Fibroblast of skin of left quadriceps (primary cell): ENCODE measurements at places on chromosomes 12 and 14.

DNA sequence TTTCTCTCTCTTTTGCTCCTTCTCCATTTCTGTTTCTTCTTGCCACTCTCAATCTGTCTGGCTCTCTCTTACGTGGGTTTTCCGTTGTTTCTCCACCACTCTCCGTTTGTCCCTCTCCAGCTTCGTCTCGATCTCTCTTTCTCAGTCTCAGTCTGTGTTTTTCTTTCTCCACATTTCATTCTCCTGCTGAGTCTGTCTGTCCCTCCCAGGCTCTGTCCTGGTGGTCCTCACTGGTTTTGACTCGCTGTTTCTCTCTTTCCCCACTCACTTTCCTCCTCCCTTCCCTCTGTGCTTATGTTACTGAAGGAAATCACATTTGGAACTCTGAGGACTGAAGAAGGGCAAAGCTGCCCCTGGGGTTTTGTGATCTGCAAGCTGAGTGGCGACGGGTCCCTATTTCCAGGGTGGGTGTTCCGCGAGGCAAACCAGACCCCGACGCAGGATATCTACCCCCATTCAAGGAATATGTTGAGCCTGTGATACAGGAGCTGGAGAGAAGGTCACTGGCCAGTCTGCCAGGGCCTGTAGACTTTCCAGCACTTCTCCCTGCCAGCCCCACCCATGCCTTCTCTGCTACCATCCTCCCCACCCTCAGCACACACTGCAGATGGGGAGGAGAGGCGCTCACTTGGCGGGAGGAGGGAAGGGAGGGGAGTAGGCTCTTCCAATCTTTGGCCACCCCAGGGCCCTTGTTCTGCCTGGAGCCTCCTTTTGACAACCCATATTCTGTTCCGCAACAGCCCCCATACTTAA is 102.7 kb upstream of the MAP1LC3B2 start:
- no peak for DNase-seq

DNA sequence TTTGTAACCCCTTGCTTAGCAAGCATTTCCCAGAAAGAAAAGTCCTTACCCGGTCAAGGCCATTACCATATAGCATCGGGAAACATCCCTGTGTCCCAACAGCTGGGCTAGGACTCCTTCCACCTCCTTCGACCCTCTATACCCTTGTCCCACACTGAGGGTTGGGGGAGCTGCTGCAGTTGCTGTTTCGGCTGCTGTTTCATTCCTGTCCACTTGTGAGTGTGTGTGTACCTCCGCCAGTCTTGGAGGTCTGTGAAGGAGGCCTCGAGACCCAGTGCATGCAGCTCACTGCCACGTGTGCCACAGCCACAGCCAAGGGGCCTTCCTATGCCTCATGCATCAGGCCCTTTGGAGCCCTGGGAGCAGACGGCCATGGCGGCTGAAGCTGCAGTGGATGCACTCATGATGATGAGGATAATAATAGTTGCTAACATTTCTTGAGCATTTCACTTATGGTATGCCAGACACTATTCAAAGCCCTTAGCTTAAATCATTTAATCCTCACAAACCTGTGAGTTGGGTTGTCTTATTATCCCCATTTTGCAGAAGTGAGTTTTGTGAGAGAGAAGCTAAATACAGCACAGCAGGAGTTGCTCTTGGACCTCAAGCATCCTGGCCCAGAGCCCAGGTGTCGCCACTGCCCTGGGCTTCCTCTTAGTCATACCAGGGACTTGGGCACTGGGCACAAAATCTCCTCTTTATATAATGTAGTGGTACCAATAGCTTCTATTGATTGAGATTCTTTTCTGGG is 156.5 kb downstream of the PRKCH start:
- DNase-seq, result no peak

- DNase-seq, result no peak
Observed at GRCh38 chr12:109637348-109637747, 63.8 kb downstream of the MVK start.

DNA sequence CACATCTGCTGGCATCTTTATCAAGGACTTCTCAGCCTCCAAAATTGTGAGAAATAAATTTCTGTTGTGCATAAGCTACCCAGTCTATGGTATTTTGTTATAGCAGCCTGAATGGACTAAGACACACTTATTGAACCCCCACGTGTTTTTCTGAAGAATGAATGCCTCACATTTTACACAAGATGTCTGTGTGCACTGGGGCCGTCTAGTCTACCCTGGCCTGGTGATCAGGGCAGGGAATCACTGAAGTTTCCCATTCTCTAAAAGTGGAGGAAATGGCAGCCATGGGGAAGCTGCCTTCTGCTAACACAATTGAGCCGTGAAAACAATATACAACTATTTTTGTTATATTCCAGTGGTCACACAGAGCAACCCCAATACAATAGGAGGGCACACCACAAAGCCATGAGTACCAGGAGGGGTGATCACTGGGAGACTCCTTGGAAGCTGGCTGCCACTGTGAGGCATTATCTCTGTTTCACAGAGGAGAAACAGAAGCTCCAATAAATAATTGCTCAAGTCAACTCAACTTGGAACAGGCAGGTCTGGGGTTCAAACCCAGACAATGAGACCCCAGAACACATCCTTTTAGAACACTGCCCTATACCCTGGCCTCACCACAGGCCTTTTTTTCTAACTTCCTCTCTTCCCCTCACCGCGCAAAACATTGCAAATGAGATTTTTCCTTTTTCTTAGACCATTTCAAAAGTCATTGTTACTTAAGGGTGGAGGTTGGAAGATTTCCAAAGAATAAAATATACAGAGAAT is 18.3 kb upstream of the LTA4H start:
- DNase-seq, result no peak

DNA sequence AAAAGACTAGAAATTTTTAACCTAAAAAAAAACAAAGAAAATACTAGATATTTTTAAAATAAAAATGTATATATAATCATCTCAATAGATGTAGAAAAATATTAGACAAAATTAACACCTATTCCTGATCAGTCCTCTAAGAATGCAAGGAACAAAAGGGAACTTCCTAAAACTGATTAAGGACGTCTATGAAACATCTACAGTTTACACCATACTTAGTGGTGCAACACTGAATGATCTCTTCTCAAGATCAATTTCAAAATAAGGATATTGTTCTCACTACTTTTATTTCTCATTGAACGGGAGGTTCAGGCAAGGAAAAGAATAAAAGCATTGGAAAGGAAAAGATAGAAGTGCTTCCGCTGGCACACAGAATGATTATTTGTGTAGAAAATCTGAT is 16.0 kb downstream of the OLR1 start:
- DNase-seq, result no peak

DNA sequence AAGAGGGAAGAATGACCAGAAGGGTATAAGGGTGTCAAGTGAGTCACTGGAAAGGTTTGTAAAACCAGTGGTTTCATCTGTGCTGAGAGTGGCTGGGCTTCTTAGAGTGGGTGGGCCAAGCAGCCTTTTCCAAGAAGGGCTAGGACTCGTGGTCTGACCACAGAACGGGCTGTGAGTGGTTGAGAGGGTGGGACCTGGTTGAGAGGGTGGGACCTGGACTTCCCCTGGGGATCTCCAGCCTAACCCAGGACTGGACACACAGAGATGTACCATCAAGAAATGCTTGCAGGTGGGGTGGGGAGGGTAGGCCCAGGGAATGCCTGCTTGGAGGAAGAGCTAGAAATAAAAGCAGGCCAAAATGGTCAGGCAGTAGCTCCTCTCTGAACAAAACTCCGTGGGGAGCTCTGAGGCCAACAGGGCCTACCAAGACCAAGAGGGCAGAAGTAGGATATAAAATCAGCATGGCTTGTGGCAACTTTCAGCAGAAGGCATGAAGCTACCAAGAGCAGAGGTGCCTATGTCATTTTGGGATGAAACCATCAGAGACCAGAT is 140.5 kb downstream of the FOXN3 start:
- DNase-seq, result peak; percentile 1
